Fibroblast of the aortic adventitia (primary cell): ENCODE measurements at places on chromosomes 16 and 17. TPM values are rescaled to one million over a fixed set of nuclear protein-coding genes. Genes with fewer than 3 reads are reported as not detected.

Gene VTN
- 0.09 and 0.82 TPM in 2 replicates for total RNA-seq

Gene KRT20
- not detected in 2 replicates for total RNA-seq

Gene ITGAL
- not detected in 2 replicates for total RNA-seq

Gene C16orf86
- total RNA-seq = 3.3 and 14.8 TPM in 2 replicates

Gene MMP15
- total RNA-seq = 1.3 and 2.4 TPM in 2 replicates

Gene CDK5R1
- total RNA-seq = 0.49 and 1.4 TPM in 2 replicates

Gene MMP2
- total RNA-seq = 1,244 and 1,884 TPM in 2 replicates

Gene TBCD
- 39.5 and 80.3 TPM in 2 replicates for total RNA-seq

Gene PMP22
- total RNA-seq = 111 and 115 TPM in 2 replicates

Gene LPO
- total RNA-seq = not detected in 2 replicates

Gene KRTAP4-4
- not detected in 2 replicates for total RNA-seq

Gene SALL1
- 0.16 and 2.6 TPM in 2 replicates for total RNA-seq

Gene CMTM2
- total RNA-seq = not detected in 2 replicates

Gene KRT33B
- not detected in 2 replicates for total RNA-seq

Gene NRN1L
- not detected in 2 replicates for total RNA-seq

Gene SLC22A31
- not detected in 2 replicates for total RNA-seq

Gene TMEM92
- 0.09 TPM in 1 of 2 replicates, not detected in the other for total RNA-seq

Gene C16orf74
- 0.81 and 12.0 TPM in 2 replicates for total RNA-seq

Gene P2RX5
- 0.27 and 1.2 TPM in 2 replicates for total RNA-seq

Gene TRPV3
- total RNA-seq = 1.5 and 1.9 TPM in 2 replicates

Gene TP53TG3B
- total RNA-seq = not detected in 2 replicates
